ENCODE measurements at places on chromosomes 1 and 21. TPM values are rescaled to one million over a fixed set of nuclear protein-coding genes. Genes with fewer than 3 reads are reported as not detected.

DNA sequence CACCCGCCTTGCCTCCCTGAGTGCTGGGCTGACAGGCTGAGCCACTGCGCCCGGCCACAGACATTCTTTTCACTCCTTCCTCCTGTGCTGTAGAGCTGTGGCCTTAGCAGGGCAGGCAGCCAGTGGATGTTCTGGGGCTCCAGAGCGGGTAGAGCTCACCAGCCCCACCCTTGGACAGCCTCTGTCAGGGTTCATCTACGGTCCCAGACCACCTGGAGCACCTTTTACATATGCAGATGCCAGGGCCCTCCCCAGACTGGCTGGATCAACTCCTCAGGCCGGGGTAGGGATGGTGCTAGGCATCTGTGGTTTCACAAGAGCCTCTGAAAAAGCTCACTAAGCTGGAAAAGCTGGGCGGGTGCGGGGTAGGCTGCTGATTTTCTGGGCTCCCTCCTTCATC, 4.6 kb downstream of the ATP13A2 start:
- no peak for DNase-seq

GRCh38 chr1:237736372-237737029, 154.2 kb downstream of the ZP4 start:
- no peak for DNase-seq

DNA sequence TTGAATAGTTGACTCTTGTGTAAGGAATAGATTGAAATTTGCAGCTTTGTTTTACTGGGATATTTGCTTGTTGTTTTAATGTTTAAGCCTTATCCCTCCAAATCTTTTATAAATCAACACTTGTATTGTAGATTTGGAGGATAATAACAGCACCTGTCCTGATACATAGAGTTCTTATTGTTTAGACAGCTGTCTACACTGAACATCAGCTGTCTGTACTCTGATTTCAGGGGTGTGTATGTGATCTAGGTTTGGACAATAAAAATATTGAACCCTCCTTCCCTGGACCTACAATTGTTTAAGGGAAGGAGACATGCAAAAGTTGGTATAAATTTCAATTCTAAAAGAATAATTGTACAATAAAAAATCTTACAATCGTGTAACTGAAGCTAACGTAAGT, 48.3 kb upstream of the DPH5 start:
- DNase-seq: no peak

DNA sequence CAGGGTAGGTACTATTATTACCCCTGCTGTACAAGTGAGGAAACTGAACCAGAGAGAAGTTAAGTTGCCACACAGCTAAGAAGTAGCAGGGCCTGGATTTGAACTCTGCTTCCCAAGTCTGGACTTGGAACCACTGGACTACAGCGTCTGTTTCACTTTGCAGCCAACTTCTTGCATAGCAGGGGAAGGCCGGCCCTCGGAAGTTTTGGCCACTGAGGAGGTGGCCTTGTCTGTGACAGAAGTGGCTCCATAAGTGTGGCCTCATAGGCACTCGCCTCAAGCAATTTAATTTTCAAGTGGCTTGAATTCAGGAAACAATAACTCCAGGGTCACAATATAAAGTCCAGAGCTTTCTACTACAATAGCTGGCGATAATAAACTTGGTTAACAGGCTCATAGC, 41.4 kb downstream of the PLEKHA6 start:
- DNase-seq: no peak

DNA sequence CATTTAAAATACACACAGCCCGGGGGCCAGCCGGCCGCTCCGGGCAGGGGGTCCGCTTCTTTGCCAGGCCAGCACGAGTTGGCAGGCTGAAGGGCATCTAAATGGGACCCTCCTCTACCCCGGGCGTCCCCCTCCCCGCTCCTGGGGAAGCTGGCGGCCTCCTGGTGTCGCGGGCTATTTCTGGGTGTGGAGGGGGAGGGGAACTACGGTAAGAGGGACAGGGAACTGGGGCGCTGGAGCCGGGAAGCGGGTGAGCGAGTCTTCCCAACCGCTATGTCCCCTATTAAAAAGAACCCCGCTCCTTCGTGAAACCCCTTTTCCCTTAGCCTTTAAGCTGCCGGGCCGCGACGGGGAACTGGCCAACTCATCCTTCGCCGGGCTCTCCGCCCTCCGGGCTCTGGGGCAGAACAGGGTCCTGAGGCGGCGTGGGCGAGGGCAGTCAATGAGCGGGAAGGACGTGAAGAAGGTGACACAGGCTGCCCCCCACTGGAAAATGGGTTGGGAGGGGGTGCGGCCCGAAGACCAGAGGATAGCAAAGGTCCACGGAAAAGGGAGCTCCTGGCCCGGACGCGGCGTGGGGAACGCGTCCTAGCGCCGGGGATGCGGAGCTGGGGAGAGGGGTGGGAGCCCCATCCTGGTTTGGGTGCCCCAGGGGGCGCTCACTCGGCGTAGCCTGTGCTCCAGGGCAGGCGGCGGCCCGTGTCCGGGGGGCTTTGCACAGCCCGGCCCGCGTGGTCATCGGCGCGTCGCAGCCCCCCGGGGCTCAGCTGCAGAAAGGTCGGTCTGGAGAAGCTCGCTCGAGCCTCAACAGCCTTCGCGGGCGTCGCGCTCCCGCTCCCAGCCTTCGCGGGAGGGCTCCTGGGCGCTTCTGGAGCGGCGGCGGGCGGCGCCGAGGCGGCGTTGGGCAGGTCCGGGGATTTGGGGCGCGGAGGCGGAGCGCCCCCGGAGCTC, 544 bp downstream of the PPM1J start:
- peak; percentile 48 for DNase-seq

- no peak for DNase-seq
Observed at GRCh38 chr1:204359131-204359473, 627 bp downstream of the PLEKHA6 start.

DNA sequence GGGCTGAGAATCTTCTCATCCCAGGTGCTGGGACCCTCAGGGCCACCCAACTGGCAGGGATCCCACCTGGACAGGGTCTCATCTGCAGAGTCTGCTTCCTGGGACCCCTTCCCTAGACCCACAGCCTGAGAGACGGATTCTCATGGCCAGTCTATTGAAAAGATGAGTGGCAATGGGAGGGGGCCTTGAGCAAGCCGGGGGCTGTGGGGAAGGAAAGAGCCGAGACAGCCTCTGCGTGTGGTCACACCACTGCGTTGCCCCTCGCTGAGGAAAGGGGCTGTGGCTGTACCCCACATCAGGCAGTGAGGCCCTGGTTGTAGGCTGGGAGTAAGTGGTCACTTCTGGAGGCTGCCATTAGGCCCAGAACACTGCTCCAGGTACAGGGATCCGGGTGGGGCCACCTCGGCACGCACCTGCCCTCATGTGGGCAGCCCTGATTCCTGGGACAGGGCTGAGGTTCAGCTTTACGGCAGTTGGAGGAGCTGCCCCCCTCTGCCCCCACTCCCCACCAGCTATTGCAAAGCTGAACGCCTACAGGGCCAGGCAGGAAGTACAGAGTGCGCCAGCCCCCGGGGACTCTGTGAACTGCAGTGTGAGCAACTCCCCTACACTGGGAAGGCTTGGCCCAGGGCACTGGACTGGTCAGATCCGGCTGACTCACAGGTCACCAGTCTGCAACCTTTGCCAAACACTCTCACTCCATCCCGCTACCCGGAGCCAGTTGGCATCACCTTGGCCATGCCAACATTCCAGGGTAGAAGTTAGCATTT, 106.9 kb downstream of the RIPK4 start:
- no peak for DNase-seq

- DNase-seq: no peak
Observed at GRCh38 chr1:218616681-218617080, 271.5 kb downstream of the TGFB2 start.

DNA sequence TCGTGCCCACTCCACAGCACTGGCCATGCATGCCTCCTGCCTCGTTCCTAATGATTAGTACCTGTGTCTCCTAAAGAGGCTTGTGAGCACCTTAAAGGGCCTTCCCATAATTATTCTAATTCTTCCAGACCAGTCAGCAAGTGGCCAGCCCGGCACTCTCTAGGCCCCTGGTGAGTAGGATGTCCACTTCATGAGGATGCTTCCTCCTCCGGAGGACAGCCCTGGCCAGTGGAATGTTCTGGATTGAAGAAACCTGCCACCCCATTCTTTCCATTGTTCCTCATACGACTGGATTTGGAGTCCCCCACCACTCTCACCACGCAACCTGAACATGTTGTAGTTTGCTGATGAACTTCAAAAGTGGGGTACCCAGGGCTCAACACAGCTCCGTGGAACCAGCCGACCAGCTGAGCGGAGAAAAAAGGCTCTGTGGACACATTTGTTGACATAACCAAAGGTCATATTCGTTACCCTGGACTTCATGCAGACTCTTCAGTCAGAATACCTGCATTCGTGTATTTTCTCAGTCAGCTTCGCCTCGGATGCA, 46.7 kb upstream of the LBR start:
- DNase-seq: no peak

DNA sequence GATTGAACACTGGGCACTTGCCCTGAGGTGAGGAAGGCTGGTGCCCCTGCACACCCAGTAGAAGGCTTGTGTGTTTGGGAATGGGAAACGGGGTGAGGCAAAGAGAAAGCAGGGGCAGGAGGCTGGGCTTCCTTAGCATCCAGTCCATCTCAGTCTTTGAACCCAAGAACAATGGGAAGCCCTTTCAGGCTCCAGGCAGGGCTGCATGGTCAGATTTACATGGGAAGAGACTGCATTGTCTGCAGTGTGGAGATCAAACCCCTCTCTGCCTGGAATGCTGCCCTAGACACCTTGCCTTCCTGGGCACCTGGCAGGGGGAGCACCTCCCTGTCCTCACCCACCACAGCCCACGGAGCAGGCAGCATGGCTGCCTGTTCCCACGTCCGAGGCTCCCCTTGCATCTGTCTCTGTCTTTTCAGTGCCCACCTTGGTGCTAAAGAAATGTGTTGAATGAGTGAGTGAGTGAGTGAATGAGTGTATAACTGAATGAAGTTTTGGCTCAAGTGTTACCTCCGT, 268.5 kb downstream of the GRIK3 start:
- DNase-seq: no peak

- no peak for DNase-seq
Observed at GRCh38 chr1:55071477-55071876, 32.1 kb downstream of the PCSK9 start.

DNA sequence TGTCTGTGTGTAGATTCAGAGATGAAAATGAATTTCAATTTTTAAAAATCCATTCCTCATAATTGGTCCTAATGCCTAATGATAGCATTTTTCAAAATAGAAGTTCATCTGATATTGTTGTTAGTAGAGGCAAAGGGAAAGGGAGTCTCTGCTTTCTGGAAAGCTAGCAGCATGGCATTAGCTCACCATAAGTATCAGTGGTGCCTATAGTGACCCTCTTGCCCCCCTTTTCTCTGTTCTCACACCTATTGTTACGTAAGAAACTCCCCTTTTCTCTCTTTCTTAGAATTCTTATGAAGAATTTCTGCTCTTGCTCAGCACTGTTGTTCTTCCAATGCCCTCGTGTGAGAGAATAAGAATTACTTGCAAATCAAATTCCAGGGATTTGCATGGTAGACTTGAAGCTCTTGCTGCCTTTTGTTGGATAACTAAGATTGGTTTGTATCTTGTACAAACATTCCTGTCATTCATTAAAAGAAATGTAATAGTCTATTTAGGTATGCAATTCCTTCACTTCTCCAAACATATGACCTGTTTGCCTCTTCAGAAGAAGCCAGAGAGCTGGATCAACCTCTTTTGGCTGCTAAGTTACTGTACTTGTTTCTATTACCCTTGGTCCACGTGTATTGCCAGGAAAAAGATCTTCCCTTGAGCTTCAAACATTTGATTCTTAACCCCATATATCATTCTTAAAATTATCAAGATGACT, 69.2 kb upstream of the MAGI3 start:
- DNase-seq: no peak

GRCh38 chr1:6473974-6474814, 8.2 kb upstream of the TNFRSF25 start:
- no peak for DNase-seq

- DNase-seq: no peak
Observed at GRCh38 chr1:212605441-212606394, 2.8 kb upstream of the ATF3 start.

DNA sequence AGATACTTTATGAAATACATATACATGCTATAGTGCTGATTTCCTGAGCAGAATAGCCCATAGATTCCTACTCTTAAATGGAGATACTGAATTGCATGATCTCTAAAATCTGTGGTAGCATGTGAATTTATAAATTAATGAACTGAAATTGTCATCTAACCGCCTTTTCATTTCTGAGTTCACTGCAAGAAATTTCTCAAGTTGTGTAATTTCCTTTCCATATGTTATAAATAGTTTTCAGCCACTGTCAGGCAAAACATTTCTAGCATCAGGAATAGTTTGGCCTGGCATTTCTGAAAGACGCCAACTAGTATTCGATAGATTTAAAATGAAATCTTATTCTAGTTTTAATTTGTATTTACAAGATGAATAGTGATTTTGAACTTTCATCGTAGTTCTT, 310.1 kb downstream of the USH2A start:
- no peak for DNase-seq

DNA sequence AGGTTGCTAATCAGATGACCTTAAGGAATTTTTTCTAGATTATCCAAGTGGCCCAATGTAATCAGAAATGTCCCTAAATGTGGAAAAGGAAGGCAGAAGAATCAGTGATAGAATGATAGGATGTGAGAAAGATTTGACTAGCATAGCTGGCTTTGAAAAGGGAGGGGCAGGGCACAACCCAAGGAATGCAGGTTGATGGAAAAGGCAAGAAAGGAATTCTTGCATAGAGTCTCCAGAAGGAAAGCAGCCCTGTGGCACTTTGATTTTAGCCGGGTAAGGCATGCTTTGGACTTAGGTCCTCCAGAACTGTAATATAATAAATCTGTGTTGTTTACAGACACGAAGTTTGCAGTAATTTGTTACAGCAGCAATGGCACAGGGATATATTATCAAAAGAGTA, 375.7 kb upstream of the B3GALT2 start:
- DNase-seq: no peak

DNA sequence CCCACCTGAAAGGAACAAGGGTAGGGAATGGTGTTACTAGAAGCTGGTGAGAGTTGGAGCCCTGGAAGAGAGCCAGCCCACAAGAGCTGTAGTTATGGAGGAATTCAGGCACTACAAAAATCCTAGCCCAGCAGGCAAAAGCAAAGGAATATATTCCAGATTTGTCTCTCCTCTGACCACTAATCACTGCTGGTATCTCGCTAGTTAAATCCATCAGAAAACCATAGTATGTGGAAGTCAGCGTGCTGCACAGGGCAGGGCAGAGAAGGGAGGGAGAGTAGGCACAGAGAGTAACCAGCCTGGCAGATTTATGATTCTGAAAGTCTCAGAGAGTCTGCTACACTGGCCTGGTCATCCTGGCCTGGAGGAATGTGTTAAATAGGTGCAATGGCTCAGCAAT, 88.6 kb downstream of the SELENOF start:
- no peak for DNase-seq

- peak; percentile 81 for DNase-seq
Observed at GRCh38 chr1:201461645-201462441, 7.1 kb downstream of the PHLDA3 start.

- peak; percentile 83 for DNase-seq
Observed at GRCh38 chr1:218345673-218346390, 696 bp downstream of the TGFB2 start.

GRCh38 chr1:48030696-48031365, 33.6 kb upstream of the TRABD2B start:
- no peak for DNase-seq

Gene KRTAP15-1
- not detected for total RNA-seq

Gene LGR6
- total RNA-seq: 2.9 TPM

Gene C1orf146
- not detected for total RNA-seq

Gene PGBD5
- total RNA-seq: 16.1 TPM

Gene URB2
- total RNA-seq: 2.9 TPM

Gene BCL2L15
- total RNA-seq: not detected

Gene CLDN8
- total RNA-seq: not detected

Gene CFHR3
- not detected for total RNA-seq

Gene ITLN2
- not detected for total RNA-seq
